ENCODE measurements at places on chromosomes 13 and 19.

DNA sequence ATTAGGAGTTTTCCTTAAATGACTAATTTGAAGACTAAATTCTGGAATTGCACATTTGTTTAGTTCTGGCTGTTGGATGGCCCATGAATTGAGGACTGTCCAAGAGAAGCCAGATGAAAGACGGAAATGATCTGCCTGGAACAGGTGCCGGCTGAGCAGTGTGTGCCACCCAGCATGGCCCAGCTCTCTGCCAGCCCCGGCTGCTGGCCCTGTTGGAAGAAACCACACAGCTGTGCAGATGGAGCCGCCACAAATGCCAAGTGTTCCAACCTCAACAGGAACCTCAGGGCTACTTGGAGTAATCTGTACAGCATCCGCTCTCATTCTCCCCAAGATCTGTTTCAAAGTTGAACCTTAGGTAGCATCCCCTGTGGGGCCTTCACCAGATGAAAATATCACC lies 67.0 kb upstream of the STARD13 start:
- DNase-seq: no peak

GRCh38 chr19:7787141-7787540 lies 24.1 kb downstream of the CLEC4M start:
- DNase-seq: no peak

- peak; percentile 41 for DNase-seq
Observed at GRCh38 chr13:106570299-106570852, 2.4 kb upstream of the ARGLU1 start.

- no peak for DNase-seq
Observed at GRCh38 chr13:106905380-106906162, 337.6 kb upstream of the ARGLU1 start.

GRCh38 chr19:16324384-16325160 lies at the start of gene KLF2:
KLF2 (plus strand) TSS chr19:16324826; CDS start chr19:16324924, 98 bp downstream.
- DNase-seq: peak; percentile 41

- no peak for DNase-seq
Observed at GRCh38 chr19:2494084-2494446, 18.1 kb downstream of the GADD45B start.

GRCh38 chr13:93079294-93079693 lies 147.3 kb upstream of the GPC6 start:
- DNase-seq: no peak

DNA sequence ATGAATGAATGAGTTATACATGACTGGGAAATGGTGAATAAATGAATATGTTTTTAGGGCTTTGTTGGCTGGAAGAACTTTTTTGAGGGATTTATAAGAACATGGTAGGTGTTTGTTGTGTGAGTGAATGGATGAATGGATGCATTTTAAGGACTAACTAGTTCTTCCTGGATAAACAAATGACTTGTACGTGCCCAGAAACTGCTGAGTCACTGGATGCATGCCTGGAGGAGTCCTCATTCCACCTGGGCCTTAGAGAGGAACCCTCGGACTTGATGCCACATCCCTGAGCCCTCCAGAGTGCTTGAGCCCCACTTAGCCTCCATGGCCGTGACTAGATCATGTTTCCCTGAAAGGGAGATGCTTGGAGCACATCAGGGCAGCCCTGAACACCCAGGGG lies 153.4 kb downstream of the DPF1 start:
- DNase-seq: peak; percentile 89

Measured in LNCaP clone FGC (cell line).